Cerebellar cortex (tissue), 1 donor: ENCODE measurements at places on chromosomes 7 and 10.

DNA sequence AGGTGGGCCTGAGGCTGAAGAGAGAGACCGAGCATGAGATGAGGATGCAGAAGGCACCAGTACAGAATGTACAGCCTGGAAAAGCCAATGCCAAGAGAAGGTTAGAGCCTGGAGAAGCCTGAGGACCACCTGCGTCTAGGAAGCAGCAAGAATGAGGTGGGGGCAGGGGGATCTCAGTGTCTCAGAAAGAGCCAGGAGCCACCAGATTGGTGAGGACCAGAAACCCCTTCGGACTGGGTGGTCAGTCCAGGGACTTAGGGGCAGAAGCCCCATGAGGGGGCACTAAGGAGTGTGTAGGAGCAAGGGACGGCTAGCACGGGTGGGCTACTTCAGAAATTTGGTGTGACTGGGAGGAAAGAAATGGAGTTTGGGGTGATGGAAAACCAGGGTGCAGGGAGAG, 205.9 kb upstream of the RNF32 start:
- no peak for DNase-seq

DNA sequence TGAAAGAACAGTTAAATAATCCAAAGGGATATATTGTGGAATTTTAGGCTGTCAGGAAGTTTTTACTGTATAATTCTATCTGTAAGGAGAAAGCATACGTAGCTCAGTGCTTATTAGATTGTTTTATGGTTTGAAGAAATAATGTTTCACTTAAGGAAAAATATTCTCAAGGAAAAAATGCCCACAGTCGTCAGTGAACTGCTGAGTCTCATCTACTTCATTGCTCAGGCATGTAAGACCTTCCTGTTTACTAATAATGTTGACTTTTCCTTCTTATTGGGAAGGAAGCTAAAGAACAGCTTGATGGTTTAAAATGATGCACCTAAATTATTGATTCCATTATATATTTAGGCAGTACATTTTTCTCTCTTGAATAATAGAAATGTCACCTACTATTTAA, 304.2 kb downstream of the SDK1 start:
- DNase-seq: no peak

DNA sequence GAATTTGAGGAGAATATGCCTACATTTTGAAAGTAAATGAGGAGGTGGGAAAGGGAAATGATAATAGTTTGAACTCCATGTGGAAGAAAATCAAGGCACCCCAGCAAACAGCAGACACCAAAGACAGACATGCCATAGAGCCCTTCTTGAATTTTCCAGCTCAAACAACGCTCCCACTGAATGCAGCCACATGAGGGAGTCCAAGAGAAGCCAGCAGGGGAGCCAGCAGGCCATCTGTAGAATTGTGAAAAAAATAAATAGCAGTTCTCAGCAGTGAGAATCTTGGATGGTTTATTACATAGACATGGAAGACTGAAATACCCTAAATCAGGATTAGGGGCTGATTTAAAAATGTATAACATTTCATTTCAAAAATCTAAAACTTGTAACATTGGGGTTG, 1567.3 kb upstream of the LRRTM3 start:
- peak; percentile 41 for DNase-seq

GRCh38 chr7:80392229-80393169, 119.4 kb downstream of the GNAT3 start:
- DNase-seq: peak; percentile 33

GRCh38 chr7:55071411-55072175, 52.8 kb downstream of the EGFR start:
- DNase-seq: no peak

DNA sequence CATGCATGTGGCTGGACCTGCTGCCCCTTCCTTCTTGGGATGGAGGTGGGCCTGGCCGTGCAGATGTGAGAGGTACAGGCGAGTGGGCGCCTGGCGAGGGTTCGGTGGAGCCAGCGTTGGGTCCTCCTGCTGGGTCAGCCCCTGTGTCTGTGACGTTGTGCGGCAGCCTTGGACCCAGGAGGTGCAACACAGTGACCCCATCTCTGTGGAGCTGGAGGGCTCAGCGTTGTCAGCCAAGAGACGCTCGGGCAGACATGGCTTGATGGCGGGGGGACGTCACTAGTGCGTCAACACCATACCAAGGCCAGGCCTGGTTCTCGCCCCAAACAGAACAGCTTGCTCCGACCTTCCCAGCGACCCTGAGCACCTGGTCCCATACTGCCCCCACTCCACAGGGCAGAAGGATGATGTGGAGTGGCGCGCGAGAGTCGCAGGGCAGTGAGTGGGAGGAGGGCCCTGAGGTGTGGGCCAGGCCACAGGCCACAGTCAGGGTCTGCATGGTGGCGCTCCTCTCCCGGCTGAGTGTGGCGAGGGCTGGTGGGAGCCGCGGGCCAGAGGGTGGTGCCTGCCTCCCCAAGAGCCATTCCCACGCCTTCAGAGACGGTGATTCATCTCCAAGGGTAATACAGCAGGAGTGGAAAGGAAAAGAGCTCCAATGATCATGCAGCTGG, 184.4 kb downstream of the DNAJB6 start:
- no peak for DNase-seq

GRCh38 chr10:4568086-4568485, 257.9 kb upstream of the AKR1E2 start:
- DNase-seq: no peak

GRCh38 chr10:2925631-2926030, 141.7 kb upstream of the PFKP start:
- peak; percentile 20 for DNase-seq

DNA sequence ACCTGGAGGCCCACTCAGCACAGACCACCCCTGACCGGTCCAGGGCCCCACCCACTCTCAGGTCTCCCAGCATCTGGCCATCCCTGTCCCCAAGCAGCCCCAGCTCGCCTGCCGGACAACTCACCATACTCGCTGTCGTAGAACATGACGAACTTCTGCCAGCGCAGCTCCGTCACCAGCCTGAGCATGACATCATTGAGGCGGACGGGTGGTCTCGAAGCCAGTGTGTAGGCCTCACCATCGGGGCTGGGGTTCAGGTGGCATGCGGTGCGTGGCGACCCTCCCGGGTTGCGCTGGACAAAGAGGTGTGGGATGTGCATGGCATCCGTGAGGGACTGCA, 160.4 kb downstream of the GRID1 start:
- no peak for DNase-seq

GRCh38 chr10:68550747-68551411, 9.3 kb upstream of the TET1 start:
- peak; percentile 86 for DNase-seq

- no peak for DNase-seq
Measured at GRCh38 chr10:75127471-75127870, 16.0 kb downstream of the SAMD8 start.

GRCh38 chr7:43590862-43591557, 8.1 kb downstream of the STK17A start:
- DNase-seq: no peak

GRCh38 chr7:36944838-36945237, 220.5 kb upstream of the AOAH start:
- no peak for DNase-seq

DNA sequence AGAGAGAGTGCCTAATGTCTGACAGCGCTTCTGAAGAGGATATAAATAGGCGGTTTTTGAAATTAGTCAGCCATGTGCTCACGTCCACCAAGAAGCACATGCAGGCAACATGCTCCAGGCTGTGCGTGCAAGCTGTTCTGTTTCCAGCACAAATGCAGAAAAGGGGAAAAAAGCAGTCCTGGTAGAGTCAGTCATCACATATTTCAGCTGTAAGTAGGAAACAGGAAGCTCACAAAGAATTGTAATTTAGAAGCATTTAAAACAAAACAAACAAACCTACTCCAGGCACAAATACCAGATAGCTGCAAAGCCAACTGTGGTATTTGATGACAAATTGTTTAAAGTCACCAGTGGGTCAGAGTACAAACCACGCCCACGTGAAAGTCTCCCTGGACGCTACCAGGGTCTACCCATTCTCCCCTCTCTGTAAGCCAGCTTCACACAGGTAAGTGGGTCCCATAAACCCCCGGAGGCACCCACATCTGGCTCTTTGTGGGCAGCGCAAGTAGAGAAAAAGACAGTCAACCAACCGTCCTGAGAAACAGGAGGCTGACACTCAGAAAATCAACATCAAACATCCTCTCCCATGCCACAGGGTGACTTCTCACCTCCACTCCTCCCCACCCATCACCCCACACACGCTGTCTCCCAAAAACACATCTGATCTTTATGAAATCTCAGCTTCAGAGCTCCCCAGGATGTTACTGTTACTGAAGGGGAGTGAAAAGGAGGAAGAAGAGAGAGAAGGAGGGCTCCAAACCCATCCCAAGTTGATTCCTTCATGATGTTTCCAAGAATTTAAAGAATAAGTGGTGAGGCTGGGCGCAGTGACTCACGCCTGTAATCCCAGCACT, 186.4 kb downstream of the FAM107B start:
- peak; percentile 73 for DNase-seq

DNA sequence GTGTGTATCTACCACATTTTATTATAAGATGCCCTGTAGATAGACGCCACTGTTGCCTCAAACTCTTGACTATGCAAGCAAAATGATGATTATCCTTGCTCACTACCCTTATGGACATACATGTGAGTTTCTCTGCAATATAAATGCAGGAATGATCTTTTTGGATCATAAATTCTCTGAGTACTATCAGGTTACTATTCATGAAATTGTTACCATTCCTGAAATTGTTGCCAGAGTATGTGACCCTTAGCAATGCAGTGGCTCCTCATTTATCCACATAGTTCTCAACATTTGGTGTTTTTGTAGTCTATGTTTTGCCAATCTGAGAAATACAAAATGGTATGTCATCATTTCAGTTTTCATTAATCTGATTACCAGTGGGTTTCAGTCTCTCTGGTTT, 166.2 kb upstream of the FAM3C start:
- no peak for DNase-seq

GRCh38 chr7:15684871-15685270, 1.6 kb downstream of the MEOX2 start:
- no peak for DNase-seq

DNA sequence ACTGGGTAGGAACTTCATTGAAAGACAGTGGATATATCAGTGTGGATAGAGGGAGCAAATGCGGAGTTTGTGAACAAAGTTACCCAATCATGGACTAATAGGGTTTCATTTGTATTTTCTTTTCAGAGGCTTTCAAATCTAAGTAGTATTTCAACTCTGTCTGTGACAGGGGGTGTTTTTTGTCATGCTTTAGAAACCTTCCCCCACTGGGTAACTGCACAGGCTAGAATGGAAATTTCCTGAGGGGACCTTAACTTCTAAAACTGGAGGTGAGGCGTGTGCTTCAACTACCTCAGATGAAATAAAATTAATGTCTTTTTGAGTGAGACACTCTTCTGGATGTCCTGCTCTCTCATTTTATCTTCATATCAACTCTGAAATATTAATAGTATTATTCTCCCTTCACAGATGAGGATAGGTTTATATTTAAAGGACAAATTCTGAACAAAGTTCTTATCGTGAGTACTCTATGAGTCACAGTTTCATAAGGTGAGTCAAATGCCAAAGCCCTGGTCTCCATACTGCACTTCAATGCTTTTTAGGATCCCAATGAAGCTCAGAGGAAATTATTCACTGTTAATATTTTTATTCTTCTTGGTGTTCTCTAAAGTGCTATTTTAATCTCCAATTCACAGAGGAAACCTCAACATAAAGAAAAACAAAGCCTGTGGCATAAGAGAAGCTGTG, 770.6 kb downstream of the CCSER2 start:
- DNase-seq: no peak

DNA sequence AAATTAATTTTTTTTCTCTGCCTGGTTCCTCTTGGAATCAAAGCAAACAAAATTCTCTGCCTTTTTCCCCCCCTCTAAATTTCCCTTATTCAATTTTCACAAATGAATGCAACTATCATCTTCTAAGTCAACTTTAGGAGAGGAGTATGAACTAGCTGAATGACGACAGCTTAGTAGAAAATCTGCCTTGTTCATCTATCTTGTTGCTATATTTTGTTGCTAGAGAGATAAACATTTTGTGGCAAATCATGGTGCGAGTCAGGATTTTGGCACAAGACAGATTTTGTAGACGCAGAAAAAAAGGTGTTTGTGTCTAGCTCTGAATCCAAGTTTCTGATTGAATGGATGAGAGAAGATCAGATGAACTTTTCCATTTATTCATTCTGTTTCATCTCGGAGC, 81.0 kb upstream of the FZD8 start:
- no peak for DNase-seq

DNA sequence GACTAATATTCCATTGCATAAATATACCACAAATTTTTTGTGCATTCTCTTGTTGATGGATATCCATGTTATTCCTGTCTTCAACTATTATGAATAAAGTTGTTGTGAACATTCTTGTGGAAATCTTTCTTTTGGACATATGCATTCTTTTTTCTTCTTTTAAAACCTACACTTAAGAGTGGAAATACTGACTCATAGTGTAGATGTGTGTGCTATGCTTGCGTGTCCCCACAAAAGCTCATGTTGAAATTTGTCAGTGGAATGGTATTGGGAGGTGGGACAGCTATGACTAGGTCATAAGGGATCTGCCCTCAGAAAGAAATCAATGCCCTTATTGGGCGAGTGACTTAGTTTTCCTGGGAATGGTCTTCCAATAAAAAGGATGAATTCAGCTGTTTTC, 203.6 kb upstream of the PRSS58 start:
- no peak for DNase-seq

GRCh38 chr7:4702961-4703512, 20.9 kb downstream of the FOXK1 start:
- DNase-seq: no peak

- peak; percentile 69 for DNase-seq
Measured at GRCh38 chr7:26397796-26398426, 106.2 kb downstream of the SNX10 start.

DNA sequence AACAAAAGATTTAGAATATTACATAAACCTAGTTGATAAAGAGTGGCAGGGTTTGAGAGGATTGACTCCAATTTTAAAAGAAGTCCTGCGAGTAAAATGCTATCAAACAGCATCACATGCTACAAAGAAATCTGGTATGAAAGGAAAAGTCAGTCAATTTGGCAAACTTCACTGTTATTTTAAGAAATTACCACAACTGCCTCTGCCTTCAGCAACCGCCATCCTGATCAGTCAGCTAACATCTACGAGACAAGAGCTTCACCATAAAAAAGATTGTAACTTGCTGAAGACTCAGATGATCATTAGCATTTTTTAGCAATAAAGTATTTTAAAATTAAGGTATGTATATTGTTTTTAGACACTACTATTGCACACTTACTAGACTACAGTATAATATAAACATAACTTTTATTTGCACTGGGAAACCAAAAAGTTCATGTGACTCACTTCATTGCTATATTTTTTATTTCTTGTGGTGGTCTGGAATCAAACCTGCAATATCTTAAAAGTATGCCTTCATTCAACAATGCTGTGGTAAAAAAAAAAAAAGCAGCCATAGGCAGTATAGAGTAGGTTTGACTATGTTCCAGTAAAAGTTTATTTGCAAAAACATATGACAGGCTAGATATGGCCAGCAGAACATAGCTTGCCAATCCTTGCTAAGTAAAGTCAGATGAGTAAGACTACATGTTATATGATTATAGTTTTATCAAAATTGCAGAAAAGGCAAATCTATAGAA, 74.4 kb downstream of the GLCCI1 start:
- DNase-seq: no peak

- no peak for DNase-seq
Measured at GRCh38 chr10:16436367-16436757, 448 bp upstream of the PTER start.
